ENCODE measurements at places on chromosomes 2 and 18.
A peak's percentile ranks its signal among the peaks of the same experiment; 100 is the strongest.

DNA sequence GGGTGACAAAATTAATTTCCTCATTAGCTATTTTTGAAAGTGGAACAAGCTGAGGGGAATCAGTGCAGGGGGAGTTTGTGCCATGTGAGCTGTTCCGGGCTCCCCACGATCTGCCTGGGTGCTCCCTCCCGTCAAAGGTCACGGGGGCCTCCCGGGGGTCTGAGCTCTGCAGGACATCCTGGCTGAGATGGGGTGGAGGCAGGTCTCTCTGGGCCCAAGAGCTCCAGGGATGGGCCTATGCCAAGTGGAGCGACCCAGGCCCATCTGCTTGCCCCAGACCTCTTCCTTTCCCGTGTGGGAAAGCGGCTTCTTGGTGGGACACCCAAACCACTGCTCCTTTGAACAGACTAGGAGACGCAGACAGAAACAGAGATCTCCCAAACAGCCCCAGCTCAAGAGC is 143.3 kb upstream of the ID2 start:
- no peak for DNase-seq

DNA sequence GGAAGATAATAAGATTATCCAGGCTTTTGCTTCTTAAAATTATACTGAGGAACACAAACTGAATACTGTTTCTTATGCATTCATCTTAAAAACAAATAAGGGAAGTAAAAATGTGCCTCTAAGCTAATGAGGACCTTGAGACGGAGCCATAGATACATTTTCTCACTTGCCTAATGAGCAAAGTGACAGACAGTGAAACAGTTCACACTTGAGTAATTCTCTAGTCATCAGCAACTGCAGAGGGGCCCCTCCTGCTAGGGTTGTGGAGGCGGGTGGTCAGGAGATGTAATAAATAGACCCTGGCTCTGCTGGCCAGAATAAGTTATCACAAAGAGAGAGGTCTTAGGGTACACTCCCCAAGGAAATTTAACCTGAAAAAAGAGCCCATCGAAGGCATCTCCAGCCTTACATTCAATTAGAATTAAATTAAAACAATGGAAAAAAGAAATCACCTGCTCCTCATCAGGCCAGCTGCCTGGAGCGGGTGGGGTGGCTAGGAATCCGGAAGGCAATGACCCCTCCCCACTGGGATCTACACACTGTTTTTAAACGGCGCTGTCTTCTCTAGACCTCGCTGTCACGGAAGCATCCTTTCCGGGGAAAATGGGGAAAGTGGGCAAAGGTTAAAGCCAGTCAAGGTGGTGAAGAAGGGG is 32.6 kb upstream of the INSIG2 start:
- no peak for DNase-seq

GRCh38 chr2:60552851-60553494 is 481 bp downstream of the BCL11A start:
- no peak for DNase-seq

DNA sequence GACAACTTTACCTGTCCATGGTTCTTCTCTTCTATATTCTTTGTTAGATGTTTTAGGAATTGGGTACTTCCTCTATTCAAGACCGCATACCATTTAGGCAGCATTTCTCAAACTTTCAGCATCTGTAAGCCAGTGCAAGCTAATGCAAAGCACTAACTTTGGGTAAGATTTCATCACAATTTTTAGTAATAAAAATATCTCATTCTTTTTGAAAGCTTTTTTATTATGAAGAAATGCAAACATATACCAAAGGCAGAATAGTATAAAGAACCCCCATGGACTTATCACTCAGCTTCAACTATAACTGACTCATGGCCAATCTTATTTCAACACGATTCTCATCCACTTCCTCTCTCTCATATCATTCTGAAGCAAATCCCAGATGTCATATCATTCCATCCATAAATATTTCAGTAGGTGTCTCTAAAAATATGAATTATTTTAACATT is 32.9 kb downstream of the INO80C start:
- no peak for DNase-seq

DNA sequence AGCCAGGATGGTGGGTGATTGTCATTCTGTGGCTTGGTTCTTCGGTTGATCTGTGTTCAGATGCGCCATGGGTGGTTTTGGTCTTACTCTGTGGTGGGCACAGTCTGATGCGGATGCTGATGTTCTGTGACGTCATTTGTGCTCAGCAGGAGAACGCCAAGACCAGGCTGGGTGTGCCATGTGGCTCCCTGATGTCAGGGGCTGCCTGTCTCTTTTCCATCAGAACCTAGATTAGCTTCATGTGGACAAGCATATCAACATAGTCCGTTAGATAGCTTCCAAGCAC is 100.6 kb upstream of the ARL4C start:
- DNase-seq: no peak

DNA sequence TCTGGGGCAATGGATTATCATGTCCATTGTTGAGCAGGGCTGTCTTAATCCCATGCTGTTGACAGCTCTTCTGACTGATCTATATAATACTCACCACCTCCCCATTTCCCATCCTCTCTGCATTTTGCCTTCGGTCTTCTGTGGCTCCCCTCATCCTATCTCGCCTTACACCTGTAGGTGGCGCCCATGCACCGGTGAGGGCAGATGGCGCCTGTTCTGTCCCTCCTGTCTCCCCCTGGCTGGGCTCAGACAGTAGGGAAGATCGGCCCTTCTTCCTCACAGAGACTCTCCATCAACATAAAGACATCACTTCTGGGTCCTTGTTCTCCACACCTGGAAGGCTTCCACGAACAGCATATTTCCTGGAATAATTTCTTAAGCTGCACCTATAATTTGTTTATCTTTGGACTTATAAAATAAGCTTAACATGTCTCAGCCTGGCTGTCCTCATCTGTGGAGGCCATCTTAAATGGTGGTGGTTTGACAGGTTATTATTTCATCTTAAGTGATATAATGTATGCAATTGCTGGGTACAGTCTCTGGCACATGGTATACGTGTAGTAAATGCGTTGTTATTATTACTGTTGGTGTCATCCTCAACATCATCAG is 10.9 kb upstream of the CDH20 start:
- peak; percentile 1 for DNase-seq

DNA sequence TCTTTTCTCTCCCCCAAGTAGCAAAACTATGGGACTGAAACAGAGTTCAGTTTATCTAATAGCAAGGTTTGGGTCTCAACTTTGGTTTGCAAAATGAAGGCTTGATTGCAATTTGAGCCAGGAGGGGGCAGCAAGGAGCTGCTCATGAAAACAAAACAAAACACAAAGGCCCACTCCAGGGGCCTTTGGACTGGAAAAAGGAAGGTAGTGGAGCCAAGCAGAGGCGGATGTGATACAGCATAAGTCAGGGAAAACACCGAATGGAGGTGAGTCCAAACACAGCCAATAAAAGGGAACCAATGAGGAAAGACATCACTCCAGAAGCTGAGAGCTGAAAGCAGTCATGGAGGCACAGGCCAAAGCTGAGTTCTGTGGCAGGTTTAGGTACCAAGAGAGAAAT is 799.7 kb upstream of the ACVR2A start:
- DNase-seq: peak; percentile 34

- DNase-seq: no peak
Observed at GRCh38 chr2:128306081-128306930, 12.4 kb downstream of the HS6ST1 start.

- no peak for DNase-seq
Observed at GRCh38 chr2:196248467-196249094, 77.2 kb upstream of the STK17B start.

GRCh38 chr18:47689371-47689770 is 241.1 kb downstream of the SMAD2 start:
- no peak for DNase-seq

GRCh38 chr2:95574506-95574905 is 17.3 kb upstream of the TRIM43 start:
- no peak for DNase-seq

DNA sequence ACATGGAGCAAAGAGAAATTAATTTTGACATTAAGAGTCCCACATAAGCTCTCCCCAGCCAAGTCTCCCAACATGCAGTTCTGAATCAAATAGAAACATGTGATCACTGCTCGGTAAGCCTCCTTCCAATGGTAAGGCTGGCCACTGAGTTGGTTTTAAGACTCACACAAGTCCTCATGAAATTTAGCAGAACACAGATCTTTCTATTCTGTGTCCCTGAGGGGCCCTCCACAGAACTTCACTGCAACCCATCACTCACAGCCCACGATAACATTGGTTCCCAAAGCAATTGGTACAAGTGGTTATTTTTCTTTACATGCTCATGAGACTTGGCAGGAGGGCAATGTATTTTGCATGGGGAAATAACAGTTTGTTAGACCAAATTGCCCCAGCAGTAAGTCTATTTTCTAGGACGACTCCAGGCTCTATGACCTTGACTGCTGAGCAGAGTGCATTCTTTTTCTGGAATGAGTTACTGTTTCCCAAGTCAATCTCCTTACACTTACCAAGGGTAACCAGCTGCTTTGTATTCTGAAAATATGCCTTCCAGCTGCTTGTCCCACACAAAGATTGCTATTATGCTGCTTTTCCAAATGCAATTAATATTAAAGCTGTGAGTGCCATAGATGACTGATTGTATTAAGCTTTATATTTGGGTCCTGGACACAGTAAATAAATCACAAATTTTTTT is 142.3 kb upstream of the TANK start:
- no peak for DNase-seq

- DNase-seq: no peak
Observed at GRCh38 chr18:27114842-27115241, 70.3 kb downstream of the CHST9 start.

GRCh38 chr18:50320719-50321118 is 33.2 kb upstream of the CXXC1 start:
- DNase-seq: no peak

DNA sequence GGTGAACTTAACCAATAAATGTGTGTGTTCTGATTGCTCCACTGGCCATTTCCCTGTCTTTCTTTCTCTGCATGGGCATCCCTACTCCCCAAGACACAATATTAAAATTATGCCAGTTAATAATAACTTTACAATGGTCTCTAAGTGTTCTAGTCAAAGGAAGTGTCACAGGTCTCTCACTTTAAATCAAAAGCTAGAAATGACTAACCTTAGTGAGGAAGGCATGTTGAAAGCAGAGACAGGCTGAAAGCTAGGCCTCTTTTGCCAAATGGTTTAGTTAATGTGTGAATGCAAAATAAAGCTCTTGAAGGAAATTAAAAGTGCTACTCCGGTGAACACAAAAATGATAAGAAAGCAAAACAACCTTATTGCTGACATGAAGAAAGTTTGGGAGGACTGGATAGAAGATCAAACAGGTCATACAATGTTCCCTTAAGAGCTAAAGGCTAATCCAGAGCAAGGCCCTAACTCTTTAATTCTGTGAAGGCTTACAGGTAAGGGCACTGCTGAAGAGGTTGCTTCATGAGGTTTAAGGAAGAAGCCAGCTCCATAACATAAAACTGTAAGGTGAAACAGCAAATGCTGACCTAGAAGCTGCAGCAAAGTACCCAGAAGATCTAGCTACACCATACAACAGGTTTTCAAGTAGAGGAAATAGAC is 44.0 kb upstream of the ARHGAP15 start:
- DNase-seq: no peak

DNA sequence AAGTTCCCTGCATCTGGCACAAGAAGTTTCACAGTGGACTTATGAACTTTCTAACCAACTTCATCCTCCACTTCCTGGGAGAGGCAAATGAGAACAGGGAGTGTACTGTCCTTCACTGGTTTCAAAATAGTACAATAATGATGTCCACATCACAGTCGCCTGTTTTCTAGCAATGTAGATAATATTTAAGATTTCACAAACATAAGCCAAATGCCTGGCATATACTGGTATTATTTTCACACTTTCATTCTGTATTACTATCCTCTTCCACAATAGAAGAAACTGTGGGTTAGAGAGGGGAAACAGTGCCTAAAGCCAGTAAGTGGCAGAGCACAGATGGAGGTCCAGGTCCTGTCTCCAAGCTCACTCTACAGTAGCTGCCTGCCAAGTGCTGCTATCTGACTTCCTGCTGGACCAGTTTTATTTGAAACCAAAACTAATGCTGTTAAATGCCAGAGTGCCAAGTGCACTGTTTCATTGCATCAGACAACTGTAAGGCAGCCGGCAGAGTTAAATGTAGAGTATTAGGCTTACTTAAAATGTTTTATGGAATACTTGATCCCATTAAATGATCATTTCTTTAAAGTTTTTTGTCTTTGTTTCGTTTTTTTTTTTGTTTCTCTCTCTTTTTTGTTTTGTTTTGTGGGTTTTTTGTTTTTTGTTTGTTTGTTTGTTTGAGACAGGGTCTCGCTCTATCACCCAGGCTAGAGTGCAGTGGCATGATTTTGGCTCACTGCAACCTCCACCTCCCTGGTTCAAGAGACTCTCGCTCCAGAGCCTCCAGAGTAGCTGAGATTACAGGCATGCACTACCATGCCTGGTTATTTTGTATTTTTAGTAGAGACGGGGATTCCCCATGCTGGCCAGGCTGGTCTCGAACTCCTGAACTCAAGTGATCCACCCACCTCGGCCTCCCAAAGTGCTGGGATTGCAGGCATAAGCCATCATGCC is 15.1 kb downstream of the COBLL1 start:
- DNase-seq: no peak

DNA sequence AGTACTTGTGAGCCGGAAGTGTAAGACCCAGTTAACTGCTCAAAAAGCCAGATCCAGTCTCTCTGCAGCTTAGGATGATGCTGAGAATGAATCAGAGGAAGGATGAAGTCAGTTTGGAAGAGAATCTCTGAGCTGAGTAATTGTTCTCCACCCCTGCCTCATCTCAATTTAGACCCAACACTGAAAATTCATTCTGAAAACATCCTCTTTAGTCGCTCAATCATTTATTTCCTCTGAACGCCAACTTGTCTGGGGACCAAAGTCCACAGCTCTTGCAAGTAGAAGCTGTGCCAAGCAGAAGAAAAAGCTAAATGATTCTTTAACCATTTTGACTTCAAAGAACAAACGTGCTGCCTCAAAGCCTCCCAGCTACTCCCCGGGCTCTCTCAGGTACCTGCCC is 177.1 kb upstream of the KLHL29 start:
- no peak for DNase-seq

- no peak for DNase-seq
Observed at GRCh38 chr2:238995634-238996033, 147.7 kb downstream of the TWIST2 start.

DNA sequence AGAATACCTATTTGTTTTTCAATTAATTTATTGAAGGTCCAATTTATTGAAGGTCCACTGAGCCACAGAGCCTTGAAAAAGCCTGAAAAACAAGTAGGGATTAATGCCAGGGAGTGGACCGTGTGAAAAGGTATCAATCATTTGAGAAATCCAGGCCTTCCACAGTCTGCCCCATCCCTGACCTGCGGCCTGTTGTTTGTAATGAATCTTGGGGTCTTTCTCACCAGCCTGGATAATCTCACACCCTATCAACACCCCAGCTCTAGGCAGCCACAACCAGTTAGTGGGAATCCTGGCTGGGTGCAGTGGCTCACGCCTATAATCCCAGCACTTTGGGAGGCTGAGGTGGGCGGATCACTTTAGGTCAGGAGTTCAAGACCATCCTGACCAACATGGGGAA is 47.8 kb downstream of the TNFRSF11A start:
- no peak for DNase-seq

DNA sequence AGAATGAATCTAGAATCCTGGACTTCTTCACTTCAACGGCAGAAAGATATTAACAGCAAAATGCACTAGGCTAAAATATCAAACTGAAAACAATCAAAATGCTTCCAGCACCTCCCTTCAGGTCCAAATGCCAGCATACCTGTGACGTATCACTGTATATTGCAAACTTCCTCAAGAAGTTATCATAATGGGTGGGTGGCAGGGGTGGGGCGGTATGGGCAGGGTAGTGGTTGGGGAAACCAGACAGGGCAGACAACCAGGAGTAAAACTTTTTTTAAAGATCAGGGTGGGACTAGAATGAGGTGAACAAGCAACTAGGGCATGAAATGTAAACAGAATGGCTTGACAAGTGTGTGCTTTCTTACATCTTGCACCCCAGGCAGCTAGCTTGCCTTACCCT is 140.9 kb downstream of the SATB2 start:
- DNase-seq: no peak

- DNase-seq: no peak
Observed at GRCh38 chr2:28949617-28950305, 31.3 kb upstream of the TOGARAM2 start.
